Fibroblast of skin of right biceps (primary cell): ENCODE measurements at places on chromosomes 5 and 9.
A peak's percentile ranks its signal among the peaks of the same experiment; 100 is the strongest.

GRCh38 chr9:33175649-33176325 lies 8.7 kb upstream of the B4GALT1 start:
- no peak for DNase-seq

GRCh38 chr5:24325306-24325832 lies 319.4 kb downstream of the CDH10 start:
- DNase-seq, result no peak

- DNase-seq, result peak; percentile 30
Measured at GRCh38 chr5:91312698-91313097, 70.4 kb downstream of the ARRDC3 start.

- DNase-seq, result peak; percentile 48
Measured at GRCh38 chr9:132046456-132046855, 33.2 kb downstream of the MED27 start.

DNA sequence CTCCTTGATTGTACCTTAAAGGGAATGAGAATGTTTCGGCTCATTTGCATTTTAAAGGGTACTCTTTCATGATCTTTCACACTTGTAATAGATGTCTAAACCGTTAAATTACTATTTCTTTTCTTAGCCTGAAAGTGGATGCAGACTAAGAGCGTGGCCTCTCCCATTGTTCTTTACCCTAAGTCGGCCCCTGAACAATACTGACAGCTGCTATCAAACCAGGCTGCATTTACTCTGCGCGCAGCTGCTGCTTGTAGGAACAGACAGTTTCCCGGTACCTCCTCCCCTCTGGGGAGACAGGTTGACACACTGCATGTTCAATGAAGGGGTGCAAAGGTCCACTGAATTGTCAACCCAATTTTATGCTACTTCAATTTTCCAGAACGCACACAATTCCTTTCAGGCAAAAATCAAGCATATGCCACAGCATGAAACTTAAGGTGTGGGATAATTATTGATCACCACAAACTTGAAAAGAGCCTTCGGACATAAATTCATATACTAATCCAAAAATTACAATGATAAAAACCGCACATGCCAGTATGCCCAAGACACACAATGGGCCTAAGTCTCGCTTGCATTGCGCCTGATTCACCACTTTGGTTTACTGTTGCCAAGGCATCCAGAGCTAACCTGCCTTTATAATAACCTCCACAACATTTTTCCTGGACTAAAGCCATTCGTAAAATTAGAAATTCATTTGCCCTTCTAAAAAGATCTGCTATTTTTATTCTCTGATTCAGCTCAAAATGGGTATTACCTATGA lies 39.7 kb downstream of the TLE1 start:
- DNase-seq, result no peak

DNA sequence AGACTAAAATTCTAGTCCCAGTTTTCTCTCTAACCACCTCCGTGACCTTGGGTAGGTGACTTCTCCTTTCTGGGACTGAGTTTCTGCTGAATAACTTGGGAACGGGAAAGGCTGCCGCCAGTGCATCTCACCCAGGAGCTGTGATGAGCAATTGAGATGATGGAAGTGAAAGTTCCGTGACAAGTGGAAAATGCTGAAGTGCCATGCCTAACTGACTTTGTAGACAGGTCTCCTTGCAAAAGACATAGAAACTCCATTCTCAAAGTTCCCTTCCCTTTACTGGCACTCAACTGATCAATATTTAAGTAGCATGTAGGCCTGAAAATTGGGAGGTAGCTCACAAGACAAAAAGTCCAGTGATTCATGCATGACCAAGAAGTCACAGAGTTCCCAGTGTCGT lies 6.3 kb upstream of the ADAM19 start:
- no peak for DNase-seq

- DNase-seq, result no peak
Measured at GRCh38 chr9:8564960-8565359, 765.4 kb upstream of the DMAC1 start.

GRCh38 chr9:96514108-96514799 lies 64.3 kb downstream of the HABP4 start:
- DNase-seq, result peak; percentile 82

DNA sequence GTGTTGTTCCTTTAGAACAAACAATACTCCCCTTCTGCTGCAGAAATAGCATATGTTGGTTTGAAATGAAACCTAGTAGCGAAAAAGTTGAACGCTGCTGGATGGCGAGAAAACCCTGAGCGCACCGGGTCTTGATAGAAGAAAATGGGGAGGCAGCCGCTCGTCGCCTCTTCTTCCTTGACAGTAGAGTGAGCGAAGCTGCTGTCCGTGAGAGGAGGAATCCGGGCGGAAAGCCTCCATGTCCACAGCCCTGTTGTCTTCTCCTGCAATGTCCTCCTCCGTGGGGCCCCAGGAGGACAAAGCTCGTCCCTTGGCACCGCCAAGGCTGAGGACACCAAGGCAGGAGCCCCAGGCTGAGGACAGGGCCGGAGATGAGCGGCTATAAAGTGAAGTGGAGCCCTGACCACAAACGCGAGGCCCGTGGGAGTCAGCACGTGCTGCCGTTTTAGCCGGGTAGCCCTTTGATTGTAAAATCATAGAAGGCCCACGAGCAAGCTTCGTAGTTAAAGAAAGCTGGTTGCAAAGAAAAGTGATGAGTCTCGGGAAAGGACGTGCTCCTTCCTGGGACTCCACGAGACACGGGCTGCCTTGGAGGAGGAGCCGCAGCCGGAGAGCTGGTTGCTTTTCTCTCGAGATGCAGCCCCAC lies 35.6 kb downstream of the MRPL36 start:
- no peak for DNase-seq

- peak; percentile 95 for DNase-seq
Measured at GRCh38 chr5:112004867-112005622, 248.1 kb upstream of the NREP start.

GRCh38 chr5:101288633-101289032 lies 385.6 kb upstream of the ST8SIA4 start:
- DNase-seq, result no peak

GRCh38 chr5:41869151-41869723 lies 988 bp downstream of the OXCT1 start:
- peak; percentile 41 for DNase-seq

DNA sequence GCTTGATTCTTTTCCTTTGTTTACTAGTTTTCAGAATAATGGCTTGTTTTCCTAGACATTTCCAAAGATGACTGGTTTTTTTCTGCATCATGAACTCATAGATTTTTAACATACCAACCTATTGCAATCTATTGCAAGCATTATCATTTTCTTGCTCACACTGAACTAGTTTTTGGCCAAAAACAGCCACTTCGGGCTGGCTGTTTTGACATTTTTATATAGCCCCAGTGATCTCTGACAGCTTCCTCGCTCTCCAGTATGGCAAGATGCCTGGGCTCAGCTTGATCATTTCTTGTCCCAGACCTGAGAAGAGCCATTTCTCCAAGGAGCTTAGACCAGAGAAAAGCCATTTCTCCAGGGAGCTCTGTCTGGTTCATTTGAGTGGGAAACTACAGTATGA lies 94.3 kb upstream of the MAMDC2 start:
- peak; percentile 74 for DNase-seq

- DNase-seq, result peak; percentile 72
Measured at GRCh38 chr5:56814963-56815657, at the start of gene MAP3K1. Gene MAP3K1 (plus strand): TSS chr5:56815549. CDS start chr5:56815574, 25 bp downstream.

DNA sequence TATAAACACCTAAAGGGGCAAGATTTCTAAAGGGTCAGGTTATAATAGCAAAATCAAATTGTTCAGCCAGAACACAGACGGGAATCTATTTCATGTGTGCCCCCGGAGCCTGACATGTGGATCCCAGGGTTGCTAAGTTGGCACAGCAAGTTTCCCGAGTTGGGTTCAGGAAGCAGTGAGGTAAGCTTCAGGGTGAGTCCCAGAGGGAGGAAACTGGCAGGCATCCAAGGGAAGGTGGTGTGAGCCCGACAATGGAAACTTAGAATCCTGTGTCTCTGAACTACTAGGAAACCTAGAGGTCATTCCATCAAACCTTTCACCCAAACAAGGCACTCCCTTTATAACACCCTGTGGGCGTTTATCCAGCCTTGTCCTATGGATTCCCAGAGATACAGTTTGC lies 98.4 kb downstream of the ADRB2 start:
- no peak for DNase-seq

GRCh38 chr9:137030538-137031527 lies 1.1 kb downstream of the FUT7 start:
- DNase-seq, result no peak

GRCh38 chr5:126651013-126651577 lies 50.3 kb downstream of the PHAX start:
- no peak for DNase-seq

- no peak for DNase-seq
Measured at GRCh38 chr5:156667616-156668015, 182.5 kb upstream of the PPP1R2B start.

GRCh38 chr9:114038724-114039313 lies 39.3 kb downstream of the AMBP start:
- DNase-seq, result no peak

DNA sequence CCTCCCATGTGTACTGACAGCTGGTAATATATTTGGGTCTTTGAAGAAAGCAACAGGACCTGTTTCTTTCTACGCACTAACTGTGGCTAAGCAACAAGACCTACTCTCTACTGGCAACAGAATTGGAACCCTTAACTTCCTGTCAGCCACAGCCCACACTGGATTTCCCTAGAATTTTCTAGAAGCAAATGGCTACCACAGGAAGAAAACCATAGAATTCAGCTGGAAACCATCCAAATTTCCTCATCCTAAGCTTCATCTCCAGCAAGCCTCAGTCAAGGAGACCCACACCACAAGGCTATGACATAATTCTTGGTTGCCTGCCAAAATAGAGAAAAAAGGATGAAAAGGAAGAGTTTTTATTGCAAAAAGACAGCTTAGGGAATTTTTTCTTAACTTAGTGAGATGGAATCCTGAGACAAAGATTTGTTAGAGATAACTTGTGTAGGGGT lies 171.8 kb upstream of the TNC start:
- DNase-seq, result peak; percentile 95

- no peak for DNase-seq
Measured at GRCh38 chr5:11522796-11523195, 381.4 kb downstream of the CTNND2 start.

- no peak for DNase-seq
Measured at GRCh38 chr5:68459810-68460139, 244.2 kb downstream of the PIK3R1 start.

- DNase-seq, result no peak
Measured at GRCh38 chr5:77006124-77006523, 24.1 kb upstream of the AGGF1 start.

- DNase-seq, result no peak
Measured at GRCh38 chr5:17282283-17283120, 65.1 kb downstream of the BASP1 start.

DNA sequence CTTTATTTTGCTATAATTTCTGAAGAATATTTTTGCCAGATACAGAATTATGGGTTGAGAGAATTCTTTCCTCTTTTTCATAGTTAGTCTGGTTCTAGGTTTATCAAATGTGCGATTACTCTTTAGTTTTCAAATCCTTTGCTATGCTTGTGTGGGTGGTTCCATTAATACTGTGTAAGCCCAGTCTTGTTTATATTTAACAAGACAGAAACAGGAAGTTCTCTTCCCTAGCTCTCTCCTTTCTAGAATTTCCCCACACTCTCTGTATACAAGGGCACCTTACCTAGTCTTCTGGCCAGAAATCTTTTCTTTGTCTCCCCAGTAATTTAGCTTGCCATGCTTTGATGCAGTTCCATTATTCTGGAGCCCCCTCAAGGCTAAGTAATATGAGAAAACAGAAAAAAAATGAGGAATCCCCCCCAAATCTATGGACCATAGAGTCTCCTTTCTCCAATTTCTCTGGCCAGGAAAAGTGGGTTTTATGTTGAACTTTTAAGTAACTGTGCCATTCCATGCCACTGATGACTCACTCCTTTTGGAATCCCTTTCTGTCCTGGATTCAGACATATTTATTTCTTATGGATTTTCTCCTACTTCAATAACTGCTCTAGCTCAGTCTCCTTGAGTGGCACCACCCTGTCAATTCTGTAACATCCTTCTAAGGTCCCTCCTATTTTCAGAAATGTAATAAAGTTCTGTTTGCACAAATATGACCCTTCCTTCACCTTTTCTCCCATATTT lies 1714.1 kb downstream of the EFNA5 start:
- DNase-seq, result peak; percentile 30

DNA sequence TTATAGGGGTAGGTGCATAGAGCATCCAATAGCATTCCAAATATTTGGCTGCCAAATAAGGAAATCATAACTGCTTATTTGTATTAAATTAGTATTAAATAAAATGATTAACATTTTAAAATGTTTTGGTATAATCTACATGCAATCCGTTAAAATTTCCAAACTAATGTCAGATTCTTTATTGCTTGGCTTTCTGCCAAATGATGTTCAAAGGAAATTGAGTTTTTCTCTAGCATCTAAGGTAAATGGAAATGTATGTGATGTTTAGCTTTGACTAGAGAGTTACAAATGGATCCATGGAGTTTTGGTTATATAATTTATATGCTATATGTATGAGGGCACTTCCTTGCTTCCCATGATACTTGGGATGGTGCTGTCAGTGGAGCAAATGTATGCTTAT lies 121.7 kb downstream of the ZCCHC7 start:
- no peak for DNase-seq

DNA sequence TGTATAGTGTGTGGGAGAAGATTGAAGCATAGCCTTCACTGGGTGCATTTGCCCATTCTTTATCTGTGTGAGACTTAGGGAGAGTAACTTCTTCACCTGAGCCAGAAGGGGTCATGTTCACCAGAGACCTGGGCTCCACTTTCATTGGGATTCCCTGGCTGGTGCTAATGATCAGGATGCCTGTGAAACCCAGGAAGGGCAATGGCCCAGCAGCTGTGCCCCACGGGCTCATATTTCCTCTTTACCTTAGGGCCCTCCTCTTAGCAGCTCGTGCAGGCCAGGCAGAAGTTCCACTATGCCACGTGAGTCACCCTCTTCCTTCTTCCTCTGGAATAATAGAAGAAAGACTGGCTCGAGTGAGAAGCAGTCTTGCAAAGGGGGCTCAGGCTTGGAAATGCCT lies 5.0 kb downstream of the PPARGC1B start:
- DNase-seq, result no peak

DNA sequence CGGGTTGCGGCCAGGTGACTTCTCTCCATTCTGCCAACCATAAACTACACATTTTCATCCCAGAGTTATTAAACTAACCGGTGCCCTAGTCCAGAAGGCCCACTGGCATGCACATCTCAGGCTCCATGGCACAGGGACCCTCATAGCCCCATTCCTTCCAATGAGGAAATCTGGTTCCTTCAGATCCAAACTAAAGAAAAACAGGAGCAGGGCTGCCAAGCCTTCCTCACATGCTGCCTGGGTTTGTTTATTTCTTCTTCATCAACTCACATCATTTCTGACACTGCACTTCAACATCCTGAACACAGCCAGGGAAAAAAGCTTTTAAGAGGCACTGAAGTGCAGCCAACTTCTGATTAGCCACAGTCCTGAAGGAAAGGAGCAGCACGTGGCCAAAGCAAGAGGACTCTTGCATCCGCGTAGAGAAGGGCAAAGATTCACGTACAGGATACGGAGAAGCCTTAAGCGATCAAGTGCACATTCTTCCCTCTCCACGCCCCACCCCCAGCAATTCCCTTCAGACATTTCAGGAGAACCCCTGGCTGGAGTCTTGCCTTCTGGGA lies 22.5 kb downstream of the LHFPL2 start:
- no peak for DNase-seq
